ENCODE measurements at places on chromosomes 7 and 10.

GRCh38 chr7:102967798-102968197, 55.0 kb downstream of the LRRC17 start:
- peak; percentile 54 for DNase-seq

GRCh38 chr7:16344927-16345326, 76.4 kb downstream of the CRPPA start:
- DNase-seq = no peak

GRCh38 chr10:100996678-100997359, 2.8 kb upstream of the LZTS2 start:
- no peak for DNase-seq

GRCh38 chr10:114077815-114078219, 34.2 kb downstream of the ADRB1 start:
- DNase-seq = no peak

GRCh38 chr10:120381931-120382330, 75.1 kb upstream of the PLPP4 start:
- DNase-seq = no peak

DNA sequence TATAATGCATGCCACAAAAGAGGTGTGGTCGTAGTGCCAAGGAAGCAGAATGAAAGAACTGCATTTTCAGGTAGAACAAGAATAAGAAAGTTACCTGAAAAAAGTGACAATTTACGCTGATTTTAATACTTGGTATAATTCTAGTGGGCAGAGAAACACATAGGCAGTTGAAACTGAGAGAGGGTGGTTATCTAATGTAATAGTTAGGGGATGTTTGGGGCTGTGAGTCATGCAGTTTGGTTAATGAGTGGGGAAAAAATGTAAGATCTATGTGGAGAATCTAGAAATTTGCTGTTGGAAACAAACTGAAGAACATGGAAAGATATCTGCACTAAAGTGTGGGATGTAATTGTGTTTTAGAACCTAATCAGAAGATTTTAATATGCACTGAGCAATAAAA, 33.7 kb downstream of the ZNF37A start:
- DNase-seq = no peak

- no peak for DNase-seq
These were observed 45.3 kb downstream of the STARD3NL start for GRCh38 chr7:38223306-38223705.

DNA sequence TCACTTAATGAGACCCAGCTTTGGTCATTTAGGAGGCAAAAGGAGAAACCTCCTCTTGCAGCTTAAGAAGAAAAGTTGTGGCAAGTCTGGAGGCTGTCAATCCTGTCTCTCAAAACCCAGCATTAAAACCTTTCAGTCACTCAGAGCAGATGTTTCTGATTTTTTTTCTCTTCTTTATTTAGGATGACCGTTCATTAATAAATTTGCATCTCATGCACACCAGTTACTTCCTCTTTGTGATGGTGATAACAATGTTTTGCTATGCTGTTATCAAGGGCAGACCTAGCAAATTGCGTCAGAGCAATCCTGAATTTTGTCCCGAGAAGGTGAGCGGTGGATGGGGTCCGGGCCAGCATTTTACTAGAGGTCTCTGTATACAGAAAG, 32.0 kb downstream of the TMEM248 start:
- no peak for DNase-seq

Measured in cardiac fibroblast (primary cell).